ENCODE measurements at places on chromosomes 7 and 10. TPM values are rescaled to one million over a fixed set of nuclear protein-coding genes. Genes with fewer than 3 reads are reported as not detected.

Gene HGF
- not detected for total RNA-seq

Gene HOXA2
- not detected for total RNA-seq

Gene OR2A12
- total RNA-seq: not detected

Gene ITPRID1
- total RNA-seq: not detected

Gene PNLIPRP3
- not detected for total RNA-seq

Gene FAM170B
- not detected for total RNA-seq

Gene PTF1A
- not detected for total RNA-seq

Gene OPN4
- total RNA-seq: 0.17 TPM

Gene CPA4
- 11.6 TPM for total RNA-seq

Gene SPDYE11
- total RNA-seq: not detected

Gene NPVF
- not detected for total RNA-seq

Gene GHITM
- 204 TPM for total RNA-seq

Gene RELN
- 17.8 TPM for total RNA-seq

Gene GIMAP4
- total RNA-seq: not detected

Gene CALY
- not detected for total RNA-seq

Gene UFSP1
- 11.8 TPM for total RNA-seq

Gene TUBB8
- not detected for total RNA-seq
